Non-pigmented ciliary epithelial cell (primary cell): ENCODE measurements at places on chromosomes 11 and 22.

DNA sequence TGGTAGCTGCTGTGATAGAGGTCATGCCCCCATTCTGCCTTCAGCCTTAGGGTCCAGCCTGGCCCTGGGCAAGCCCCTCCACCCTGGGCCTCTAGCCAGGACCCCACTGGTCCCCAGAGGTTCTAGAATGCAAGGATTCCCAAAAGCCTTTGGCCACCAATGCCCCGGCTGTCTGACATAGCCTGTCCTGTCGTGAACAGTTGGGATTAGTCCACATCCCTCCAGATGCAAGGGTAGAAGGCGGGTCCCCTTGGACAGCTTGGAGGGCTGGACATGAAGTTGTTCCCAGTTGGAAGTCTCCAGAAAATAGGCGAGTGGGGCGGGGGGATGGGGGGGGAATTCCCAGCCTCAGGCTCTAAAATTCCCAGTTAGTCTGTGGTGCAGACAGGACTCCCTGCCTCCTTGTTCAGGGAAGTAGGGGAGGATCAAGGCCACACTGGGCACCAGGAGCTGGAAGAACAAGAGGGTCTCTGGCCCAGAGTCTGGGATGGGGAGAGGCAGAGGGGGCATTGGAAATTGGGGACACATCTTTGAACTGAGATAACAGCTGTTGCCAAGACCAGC, 5.2 kb upstream of the ADORA2A start:
- DNase-seq: no peak

DNA sequence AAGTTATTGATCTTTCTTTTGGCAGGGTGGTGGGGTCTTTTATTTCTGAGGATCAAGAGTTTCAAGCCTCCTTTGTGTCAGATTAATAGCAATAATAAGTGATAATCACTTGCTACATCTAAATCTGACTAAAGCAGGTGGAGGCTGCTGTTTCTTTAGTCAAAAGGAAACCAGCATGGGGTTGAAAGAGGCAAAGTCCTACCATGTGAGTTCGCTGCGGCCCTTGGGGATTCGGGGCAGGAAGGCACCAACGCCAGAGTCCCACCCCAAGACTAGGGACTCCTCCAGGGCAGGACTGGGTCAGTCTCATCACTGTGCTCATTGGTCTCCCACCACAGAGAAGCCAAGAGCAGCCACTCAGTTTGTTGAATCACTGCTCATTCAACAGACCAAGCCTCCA, 73.0 kb downstream of the TENM4 start:
- no peak for DNase-seq

GRCh38 chr22:36486619-36487384, 5.4 kb upstream of the TXN2 start:
- DNase-seq: no peak

GRCh38 chr11:134637091-134638015, 225.3 kb upstream of the B3GAT1 start:
- DNase-seq: no peak

GRCh38 chr11:107864591-107864990, 6.0 kb upstream of the SLC35F2 start:
- no peak for DNase-seq

GRCh38 chr11:124090996-124091395, 24.3 kb upstream of the VWA5A start:
- DNase-seq: no peak

- no peak for DNase-seq
These were observed 3.4 kb upstream of the PIM3 start for GRCh38 chr22:49956914-49957825.

DNA sequence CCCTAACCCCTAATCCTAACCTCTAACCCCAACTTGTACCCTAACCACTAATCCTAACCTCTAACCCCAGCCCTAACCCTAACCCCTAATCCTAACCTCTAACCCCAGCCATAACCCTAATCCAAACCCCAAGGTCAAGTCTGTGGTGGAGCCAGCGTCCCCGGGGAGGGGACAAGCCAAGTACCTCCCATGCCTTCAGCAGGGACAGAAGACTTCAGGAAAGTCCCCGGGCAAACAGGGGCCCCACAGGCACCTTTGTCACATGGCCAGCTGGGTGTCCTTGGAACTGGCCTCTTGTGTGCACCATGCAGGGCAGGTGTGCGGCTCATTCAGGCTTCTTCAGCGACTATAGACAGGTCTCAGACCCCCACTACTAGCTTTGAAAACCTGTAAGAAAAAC, 555.8 kb downstream of the BRD1 start:
- no peak for DNase-seq

DNA sequence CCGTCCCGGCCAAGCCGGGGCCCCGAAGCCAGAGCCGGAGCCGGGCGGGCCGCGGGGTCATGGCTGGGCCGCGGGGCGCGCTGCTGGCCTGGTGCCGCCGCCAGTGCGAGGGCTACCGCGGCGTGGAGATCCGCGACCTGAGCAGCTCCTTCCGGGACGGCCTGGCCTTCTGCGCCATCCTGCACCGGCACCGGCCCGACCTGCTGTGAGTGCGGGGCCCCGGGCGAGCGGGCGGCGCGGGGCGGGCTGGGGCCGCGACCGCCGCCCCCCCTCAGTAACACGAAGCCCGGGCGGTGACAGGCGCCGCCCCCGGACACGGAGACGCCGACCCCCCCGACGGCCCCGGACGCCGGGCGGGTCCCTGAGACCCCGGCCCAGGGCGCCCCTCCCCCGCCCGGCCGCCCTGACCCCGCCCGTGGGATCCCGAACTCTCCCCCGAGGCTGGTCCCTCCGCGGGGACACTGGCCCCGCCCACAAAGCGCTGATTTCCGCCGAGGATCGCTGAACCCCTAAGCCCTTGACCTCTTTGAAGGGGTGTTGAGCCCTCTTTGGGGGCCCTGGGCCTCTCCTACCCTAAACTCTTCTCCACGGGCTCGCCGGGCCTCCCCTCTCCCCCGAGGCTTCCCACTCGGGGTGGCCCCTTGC, 389 bp downstream of the MICALL1 start:
- DNase-seq: no peak

DNA sequence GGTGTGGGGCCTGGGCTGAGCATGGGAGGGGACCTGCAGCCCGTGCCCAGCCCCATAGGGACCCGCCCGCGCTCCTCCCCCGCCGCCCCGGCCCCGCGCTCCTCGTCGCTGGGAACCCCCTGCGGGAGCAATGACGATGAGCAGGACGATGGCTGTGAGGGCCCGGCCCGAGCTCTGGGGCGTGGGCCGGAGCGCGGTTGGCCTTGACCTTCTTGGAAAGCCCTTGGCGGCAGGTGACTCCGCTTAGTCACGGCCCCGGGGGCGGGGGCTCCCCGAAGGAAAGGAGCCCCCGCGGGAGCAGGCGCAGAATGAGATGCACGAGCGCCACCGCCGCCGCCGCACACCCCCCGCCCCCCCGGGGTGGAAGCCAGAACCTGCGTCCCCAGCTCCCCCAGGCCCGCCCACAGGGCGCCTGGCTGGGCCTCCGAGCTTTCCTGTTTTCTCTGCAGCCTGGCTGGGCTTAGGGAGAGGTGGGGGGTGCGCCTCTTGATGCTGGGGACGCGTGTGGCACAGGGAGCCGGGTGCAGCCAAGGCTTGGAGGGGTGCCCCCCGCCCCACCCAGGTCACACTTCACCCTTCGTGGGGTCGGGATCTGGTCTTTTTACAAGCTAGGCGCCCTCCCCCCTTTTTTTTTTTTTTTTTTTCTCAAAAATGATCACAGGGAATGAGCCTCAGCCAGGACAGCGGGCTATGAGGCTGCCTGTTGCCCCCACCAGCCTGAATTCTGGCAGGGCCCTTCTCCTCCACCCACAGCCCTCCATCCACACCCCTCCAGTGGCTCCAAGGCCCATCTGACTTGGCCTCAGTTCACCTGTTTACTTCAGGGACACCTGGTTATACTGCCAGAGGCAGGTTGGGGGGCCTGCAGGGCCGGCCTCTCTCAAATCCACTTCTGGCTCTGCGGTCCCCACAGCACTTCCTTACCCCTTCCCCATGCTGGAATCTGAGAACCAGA, 17.9 kb downstream of the CRELD2 start:
- DNase-seq: no peak

- DNase-seq: no peak
These were observed 1517.5 kb upstream of the TENM4 start for GRCh38 chr11:80958361-80958760.

GRCh38 chr11:66891851-66892660, 35.2 kb downstream of the LRFN4 start:
- DNase-seq: peak; percentile 79

DNA sequence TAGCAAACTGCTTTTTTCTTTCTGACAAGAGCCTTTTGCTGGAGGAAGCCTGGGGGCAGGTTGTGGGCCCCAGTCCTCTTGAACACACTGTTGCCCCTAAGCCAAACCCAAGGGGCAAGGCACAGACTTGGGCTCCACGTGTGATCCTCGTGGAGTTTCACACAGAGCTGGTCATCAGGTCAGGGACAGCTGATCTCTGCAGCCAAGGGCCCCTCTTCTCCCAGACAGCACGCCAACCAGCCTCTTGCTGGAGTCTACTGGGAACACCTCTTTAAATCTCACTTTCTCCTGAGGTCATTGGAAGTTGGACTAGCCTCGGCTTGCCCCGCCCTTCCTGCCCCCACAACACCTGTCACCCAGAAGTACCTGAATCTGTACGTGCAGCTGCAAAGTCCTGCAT, 39.8 kb downstream of the C11orf58 start:
- no peak for DNase-seq

GRCh38 chr11:61762798-61763197, 10.4 kb downstream of the MYRF start:
- no peak for DNase-seq

DNA sequence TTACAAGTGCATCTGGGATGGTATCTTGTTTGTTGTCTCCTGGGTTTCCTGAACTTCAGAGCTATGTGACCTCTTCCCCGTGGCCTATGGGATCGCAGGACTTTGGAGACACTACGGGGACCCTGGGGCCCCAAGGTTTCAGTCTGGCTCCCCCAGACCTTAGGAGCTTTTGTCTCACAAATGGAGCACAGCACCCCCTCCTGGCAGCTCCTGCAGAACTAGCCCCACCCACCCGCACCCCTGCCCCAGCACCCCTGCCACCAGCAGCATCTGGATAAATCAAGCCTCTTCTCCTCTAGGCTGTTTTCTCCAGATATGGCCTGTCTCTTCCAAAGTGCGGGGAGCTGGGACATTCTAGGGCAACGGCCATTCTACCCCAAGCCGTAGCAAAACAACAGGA, 10.4 kb downstream of the RCOR2 start:
- DNase-seq: no peak

DNA sequence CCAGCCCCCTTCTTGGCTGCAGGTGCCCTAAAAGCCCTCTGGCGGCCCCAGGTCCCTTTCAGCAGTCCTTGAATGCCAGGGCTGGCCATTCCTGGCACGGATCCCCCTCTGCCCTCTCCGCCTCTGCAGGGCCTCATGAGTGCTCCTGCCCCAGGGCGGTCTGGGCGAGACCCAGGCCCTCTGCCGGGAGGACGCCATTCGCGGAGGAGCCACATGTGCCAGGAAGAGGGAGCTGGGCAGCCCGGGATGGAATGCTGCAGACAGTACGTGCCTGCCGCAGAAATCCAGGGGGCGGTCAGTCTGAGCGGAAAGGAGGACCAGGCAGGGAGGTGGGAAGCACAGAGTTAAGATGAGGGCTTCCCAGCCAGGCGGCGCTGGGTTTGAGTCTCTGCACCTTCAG, 2.8 kb downstream of the CABP7 start:
- no peak for DNase-seq

DNA sequence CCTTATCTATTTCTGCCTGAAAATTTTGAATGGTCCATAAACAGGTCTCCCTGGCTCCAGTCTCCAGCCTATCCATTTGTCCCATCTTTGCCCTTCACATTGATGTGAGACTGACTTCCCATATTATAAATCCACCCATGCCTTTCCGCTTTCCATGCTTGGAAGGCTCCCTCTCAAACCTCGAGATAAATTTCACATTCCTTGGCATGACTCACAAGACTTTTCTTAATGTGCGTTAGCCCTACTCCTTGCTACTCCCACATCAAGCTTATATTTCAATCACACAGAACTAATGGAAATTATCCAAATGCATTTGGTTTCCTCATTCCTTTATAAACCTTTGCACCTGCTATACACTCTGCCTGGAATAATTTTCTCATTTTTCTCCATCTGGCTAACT, 163.7 kb upstream of the NTM start:
- no peak for DNase-seq

- DNase-seq: no peak
These were observed 9.2 kb upstream of the ANO1 start for GRCh38 chr11:70068950-70069349.

GRCh38 chr11:68266936-68267880, 4.6 kb downstream of the C11orf24 start:
- DNase-seq: no peak

GRCh38 chr11:1845561-1846452, 7.0 kb downstream of the TNNI2 start:
- no peak for DNase-seq

- no peak for DNase-seq
These were observed 12.2 kb upstream of the ANKK1 start for GRCh38 chr11:113375402-113375801.

- no peak for DNase-seq
These were observed 6.0 kb downstream of the VSIG2 start for GRCh38 chr11:124745835-124746620.

DNA sequence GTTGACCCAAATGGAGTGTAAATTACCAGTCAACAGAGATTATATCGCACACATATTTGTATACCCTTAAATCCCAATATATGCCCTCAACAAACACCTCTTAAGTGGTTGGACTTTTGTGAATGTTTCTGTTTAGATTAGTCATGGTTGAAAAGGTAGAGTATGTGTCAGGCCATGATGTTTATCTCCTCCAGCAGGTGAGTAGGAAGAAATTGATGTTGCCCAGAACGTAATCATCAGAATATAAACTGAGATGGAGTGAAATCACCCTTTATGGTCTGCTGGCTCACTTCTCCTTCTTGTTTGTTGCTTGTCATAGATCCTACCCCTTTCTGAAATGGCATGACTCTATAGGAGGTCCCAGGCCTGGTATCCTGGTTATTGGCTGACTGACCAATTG, 431.8 kb downstream of the ETS1 start:
- no peak for DNase-seq

DNA sequence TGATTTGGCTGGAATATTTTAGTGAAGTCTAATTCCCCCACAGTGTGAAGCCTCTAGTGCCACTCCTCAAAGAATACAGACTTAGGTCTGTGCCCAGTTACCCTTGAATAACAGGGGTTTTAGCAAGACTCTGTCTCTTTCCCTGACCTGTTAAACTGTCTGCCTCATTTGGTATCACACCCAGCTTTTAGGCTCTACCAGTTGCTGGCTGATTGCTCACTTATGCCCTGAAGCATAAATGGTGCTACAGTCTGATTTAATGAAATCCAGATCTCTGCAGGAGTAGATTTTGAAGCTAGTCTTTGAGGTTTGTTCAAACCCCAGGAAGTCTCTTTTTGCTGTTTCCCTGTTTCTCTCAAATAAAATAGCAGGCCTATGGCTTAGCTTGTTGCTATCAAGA, 45.2 kb upstream of the LIPT2 start:
- DNase-seq: no peak

- no peak for DNase-seq
These were observed 10.9 kb downstream of the AIP start for GRCh38 chr11:67493548-67494370.

GRCh38 chr22:49087716-49088601, 739.7 kb downstream of the BRD1 start:
- no peak for DNase-seq
